ENCODE measurements at places on chromosomes 2 and 18.

GRCh38 chr2:171287611-171288010 lies 126.9 kb upstream of the TLK1 start:
- no peak for DNase-seq

- no peak for DNase-seq
Measured at GRCh38 chr2:101717071-101717845, 19.8 kb downstream of the MAP4K4 start.

- DNase-seq: no peak
Measured at GRCh38 chr2:58720770-58721697, 479.9 kb upstream of the FANCL start.

DNA sequence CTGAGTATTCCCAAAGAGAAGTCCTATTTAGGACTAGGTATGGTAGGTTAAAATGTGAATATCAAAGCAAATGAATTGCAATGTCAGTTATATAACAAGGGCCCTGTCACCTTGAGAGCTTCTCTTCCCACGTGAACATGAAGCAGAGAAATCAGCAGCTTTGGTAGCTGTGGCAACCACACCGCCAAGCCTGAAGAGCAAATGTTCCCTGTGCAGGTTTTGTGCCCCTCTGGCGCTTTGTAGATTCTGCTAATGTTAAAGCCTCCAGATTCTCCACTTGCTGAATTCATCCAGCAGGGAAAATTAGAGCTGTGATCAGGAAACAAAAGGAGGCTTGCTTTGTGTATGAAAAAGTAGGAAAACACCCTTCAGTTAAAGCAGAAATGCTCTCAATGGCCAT lies 322.6 kb downstream of the RBM43 start:
- no peak for DNase-seq

GRCh38 chr2:5846881-5847280 lies 154.7 kb downstream of the SOX11 start:
- DNase-seq: no peak

DNA sequence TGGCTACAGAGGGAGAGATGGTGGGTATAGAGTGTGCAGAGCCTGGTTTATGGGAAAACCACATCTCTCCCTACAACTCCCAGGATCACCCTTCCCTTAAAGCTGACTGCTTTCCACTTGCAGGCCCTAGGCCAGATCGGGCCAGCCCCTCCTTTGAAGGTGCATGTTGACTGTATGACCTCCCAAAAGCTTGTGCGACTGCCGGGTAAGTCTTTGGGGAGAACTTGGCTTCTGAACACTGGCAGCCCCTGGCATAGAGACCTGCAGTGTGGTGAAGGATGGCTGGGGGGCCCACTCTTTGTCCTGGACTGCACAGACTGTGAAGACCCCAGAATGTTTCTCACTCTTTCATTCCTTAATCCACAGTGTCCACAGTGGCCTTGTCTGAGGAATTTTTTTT lies 19.5 kb downstream of the CAD start:
- DNase-seq: no peak

DNA sequence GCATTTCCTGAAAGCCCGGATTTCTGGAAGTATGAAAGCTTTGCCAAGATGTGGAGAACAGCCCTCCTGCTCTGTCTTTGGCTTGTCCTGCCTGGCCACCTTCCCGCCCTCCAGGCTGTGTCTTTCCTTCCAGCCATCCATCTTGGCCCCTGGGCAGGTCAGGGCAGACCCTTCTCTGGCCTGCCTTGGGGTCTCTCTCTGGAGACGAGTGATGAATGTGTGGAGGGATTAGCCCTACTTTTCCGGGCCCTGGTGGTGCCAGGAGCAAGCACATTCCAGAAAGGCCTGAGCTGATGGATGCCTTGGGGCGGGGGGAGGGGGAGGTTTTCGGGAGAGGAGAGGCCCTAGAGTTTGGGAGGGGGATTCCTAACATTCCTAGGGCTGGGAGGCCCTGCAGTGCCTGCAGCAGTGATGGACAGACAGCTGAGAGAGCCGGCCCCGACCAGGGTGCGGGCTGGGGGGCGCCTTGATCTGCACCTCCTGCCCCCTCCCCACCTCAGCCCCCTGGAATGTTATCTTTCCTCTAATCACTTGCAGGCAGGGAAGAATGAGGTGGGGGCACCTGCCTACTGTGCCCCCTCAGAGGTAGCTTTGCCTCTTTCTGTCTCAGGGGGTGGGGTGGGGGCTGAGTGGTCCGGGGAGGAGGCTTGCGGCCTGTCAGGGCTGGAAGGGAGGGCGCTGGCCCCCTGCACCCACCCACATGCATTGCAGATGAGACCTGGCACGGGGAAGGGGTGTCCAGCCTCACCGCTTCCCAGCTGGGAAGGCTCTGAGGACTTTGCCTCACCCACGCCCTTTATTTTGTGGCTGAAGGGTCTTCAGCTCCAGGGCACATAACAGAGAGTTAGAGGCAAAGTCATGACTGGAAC lies 156.2 kb downstream of the DDX1 start:
- no peak for DNase-seq
